ENCODE measurements at places on chromosomes 13 and 19. TPM values are rescaled to one million over a fixed set of nuclear protein-coding genes. Genes with fewer than 3 reads are reported as not detected.

DNA sequence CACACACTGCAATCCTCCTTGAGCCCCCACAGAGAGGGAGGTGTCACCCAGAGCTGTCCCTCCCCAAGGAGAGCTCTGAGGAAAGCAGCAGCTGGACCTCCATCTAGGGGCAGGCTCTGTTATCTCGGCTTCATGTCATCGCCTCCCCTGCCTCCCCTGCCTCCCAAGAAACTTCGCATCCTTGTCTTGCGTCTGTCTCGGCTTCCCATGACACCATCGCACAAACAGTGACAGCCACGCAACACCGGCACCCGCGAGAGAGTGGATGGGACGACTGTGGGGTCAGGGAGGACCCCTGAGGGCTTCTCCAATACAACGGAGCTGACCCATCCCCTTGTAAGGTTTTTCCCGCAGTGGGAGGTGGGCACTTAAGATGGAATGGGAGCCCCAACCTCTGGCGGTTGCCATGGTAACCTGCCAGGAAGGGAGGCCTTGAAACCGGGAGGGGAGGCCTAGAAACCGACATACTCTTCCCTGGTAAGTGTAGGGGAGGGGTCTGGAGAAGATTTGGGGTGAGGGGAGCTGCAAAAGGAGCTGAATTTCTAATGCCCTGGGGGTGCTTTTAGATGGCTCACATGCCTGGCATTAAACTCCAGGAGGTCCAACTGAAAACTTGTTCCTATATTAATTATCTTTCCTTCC is 16.3 kb downstream of the TLE2 start:
- DNase-seq = no peak

GRCh38 chr13:65843314-65843731 is 1386.8 kb downstream of the PCDH9 start:
- no peak for DNase-seq

Gene PRDX2
- total RNA-seq = 215 TPM

Gene C19orf53
- 48.2 TPM for total RNA-seq

DNA sequence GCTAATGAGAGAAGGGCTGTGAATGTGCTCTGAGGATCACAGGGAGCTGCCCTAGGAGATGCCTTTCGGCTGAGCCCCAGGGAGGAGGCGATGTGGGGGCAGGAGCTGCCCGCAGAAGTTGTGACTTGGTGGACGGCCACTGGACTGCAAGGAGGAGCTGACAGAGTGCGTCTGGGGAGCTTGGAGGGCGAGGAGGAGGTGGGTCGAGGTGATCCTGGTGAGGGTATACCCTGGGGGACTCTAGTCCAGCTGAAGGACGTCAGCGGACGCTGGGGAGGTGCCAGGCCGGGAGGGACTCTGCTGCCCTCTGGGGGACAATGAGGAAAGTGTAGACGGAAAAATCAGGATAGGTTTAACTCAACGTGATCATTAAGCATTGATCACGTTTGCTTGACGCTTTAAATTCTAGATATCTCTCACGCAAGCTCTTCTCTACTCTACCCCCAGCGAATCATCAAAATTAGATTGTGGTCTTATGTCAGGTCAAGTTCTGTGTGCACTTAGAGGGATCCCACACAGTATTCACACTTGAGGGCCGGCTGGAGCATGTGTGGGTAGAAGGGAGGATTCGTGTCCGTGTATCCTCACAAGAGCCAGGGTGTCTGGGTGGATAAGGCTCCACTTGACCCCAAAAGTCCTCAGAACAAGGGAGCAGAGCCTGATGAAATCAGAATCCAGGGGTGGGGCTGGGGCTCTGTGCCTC is 3.3 kb upstream of the CEACAM7 start:
- no peak for DNase-seq

All from renal cortical epithelial cell (primary cell).